CD4-positive, CD25-positive, alpha-beta regulatory T cell (primary cell): ENCODE measurements at places on chromosomes 7 and 10.
A peak's percentile ranks its signal among the peaks of the same experiment; 100 is the strongest.

- no peak for DNase-seq
Observed at GRCh38 chr10:17021656-17022465, 107.8 kb downstream of the CUBN start.

DNA sequence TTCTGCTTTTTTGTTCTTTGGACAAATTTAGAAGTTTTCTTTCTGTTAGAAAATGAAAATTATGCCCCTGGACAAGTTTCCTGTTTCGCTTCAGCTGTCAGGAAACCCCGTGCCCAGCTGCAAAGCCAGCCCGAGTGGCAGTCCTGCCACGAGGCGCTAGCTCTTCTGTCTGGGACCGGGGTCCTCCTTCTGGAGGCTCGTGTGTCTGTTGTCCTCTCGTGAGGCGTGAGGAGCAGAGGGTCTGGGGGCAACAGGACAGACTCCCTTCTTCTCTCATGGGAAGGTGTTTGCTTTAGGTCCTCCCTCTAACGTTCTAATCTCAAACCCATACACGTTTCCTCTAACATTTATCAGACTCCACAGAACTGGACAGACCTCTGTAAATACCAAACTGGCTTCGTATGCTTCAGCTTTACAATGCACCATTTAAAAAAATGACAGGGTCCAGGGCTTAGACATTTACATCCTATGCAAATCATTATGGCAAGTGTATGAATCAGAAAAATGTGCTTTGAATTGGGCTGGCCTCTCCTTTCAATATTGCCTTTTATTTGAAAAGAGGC lies 184.5 kb upstream of the SHH start:
- DNase-seq, result no peak

GRCh38 chr7:29748286-29749099 lies 57.8 kb upstream of the WIPF3 start:
- DNase-seq, result no peak

DNA sequence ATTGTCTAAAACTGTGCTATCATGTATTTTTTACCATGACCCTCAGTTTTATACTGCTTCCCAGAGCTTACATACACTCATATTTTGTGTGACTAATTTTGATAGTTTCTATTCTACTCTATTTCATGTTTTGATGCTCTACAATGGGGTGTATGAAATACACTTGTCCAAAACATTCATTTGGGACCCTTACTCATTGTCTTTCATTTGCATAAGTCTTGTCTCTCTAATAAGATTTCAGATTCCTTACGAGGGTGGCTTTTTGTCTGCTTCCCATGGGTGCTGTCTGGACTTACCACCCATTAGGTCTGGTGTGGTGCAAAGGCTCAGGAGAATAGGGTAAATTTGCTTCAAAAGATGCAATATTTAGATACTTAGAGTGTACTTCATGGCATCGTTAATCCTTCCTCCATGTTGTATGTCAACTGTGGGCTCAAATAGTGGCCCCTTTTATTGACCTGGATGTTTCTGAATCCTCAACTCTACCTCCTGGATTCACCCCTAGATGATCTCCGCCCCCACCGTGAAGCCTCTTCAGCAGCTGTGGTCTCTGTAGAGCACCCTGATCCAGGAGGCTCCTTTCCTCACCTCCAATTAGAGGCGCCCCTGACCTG lies 3.6 kb upstream of the GIMAP5 start:
- no peak for DNase-seq

- DNase-seq, result no peak
Observed at GRCh38 chr7:150735596-150736358, 1.4 kb upstream of the GIMAP5 start.

DNA sequence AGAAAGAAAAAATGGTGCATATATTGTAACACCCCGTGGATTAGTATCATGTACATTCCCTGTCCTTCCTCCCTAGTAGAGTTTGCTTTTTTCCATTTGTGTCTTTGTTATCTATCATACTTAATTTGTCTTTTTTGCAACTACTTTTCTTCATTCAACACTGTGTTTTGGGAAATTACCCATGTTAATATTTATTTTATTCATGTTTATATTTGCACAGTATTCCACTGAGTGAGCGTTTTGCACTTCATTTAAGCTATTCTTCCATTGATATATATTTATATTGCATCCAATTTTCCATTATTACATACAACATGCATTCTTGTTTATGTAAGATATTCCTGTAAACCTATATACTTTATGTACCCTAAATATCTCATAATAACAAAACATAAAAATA lies 57.6 kb upstream of the FAM171A1 start:
- DNase-seq, result no peak

DNA sequence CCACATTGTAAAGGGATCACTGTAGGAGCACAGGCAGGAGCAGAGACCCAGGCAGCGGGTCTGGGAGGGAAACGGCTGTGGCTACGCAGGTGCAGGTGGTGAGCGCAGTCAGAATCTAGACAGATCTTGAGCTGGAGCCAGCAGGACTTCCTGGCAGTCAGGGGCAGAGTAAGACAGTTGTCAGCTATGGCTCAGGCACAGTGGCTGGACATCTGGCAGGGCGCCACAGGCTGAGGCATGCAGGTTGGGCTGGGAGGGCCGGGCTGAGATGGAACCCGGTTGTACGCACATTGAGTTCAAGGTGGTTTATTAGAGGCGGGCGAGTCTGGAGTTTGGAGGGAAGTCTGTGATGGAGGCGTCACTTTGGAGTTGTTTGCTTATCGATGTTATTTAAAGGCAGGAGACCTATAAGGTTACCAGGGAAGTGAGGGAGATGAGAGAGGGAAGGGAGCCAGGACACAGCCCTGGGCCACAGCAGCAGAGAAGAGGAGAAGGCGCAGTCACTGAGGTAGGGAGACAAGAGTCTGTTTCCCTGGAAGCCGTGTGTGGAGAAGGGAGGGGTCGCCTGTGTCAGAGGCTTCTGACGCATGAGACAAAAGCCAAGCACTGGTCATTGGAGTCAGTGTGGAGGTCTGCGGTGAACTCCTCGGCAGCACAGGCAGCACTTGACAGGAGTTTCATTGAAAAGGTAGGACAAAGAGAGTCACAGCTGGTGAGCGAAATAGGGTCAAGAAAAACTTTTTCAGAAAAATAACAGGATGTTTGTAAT lies 73.8 kb downstream of the LANCL2 start:
- no peak for DNase-seq

DNA sequence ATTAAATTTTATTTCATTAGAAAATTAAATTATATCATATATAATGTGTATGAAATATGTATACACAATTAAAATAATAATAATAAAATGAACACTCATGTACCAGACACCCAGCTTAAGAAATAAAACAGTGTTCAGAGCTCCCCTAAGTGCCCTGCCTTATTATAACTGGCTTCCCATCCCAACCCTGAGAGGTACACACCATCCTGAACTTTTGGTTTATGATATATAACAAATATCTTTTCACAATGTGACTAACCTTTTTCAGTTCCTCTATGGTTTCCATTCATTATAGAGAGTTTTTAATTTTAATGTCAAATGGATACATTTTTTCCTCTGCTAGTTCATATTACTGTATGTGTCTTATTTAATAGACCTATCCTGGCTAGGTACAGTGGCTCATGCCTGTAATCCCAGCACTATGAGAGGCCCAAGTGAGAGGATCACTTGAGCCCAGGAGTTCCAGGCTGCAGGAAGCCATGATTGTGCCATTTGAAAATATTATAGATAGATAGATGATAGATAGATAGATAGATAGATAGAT lies 24.0 kb upstream of the STEAP2 start:
- DNase-seq, result no peak

- no peak for DNase-seq
Observed at GRCh38 chr10:87654212-87654611, 5.5 kb upstream of the PAPSS2 start.

- DNase-seq, result peak; percentile 20
Observed at GRCh38 chr7:128863433-128863989, 855 bp downstream of the ATP6V1F start.

GRCh38 chr10:51075873-51076229 lies 1.6 kb downstream of the PRKG1 start:
- no peak for DNase-seq

DNA sequence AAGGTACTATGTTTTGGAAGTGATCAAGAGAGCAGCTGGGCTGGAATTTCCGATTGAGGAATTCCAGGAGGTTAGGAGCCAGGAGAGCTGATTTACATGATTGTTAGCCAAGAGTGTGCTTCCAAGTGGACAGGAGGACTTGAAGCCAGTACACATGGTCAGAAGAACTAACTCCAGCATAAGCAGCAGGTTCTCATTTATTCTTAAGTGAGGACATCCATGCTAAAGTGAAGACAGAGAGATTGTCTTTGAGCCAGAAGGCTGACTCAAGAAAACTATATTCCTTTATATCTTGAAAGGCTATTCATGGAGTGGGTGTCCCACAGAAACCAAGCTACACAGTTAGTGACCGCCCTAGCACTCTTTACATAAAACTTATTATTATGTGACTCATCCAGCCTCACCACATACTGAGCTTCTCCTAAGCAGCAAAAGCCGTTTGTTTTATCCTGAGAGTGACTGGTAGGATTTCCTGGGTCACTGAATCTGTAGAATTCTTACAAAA lies 56.7 kb upstream of the SEMA3A start:
- no peak for DNase-seq

GRCh38 chr10:113226831-113227445 lies 276.9 kb downstream of the TCF7L2 start:
- no peak for DNase-seq

DNA sequence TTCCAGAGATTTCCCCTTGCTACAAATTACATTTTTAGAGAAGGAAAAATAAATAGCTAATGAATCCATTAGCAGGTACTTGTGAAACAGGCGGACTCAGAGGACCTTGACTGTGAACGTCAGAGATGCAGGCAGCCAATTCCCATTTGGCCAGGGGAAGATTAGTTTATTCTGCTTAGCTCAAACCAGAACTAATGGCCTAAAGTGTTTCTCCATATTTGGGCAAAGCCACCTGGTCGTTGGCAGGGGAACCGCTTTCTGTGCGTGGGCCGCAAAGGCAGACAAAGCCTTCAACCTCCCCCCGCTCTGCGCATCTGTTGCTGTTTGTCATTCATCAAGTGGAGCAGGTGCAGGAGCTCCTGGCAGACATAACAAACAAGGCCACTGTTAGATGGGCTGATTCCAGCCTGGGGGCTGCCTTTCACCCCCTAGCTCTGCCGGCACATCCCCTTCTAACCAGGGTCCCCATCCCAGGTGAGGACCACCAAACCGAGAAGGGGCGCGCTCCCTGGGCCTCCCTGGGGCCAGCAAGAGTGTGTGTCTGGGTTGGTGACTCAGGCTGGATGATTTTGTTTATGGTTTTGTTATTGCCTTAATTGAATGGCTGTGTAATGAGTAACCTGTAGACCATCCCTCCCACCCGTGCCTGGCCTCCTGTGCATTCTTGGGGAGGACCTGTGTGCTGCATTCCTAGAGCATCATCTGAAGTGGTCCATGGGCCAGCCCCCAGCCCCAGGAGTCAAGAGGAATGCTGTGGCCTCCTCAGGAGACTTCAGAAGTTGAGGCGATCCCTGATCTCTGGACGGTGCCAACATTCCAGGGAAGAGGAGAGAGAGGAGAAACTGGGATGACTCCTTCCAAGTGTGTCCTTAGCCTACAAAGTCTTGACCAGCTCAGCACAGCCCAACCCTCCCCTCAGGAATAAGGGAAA lies 14.5 kb upstream of the CPA1 start:
- DNase-seq, result peak; percentile 59

- DNase-seq, result no peak
Observed at GRCh38 chr10:87531908-87532622, 27.4 kb downstream of the MINPP1 start.

GRCh38 chr7:154746571-154747360 lies 256.2 kb downstream of the PAXIP1 start:
- no peak for DNase-seq

- DNase-seq, result no peak
Observed at GRCh38 chr7:2079332-2080059, 153.2 kb downstream of the MAD1L1 start.

DNA sequence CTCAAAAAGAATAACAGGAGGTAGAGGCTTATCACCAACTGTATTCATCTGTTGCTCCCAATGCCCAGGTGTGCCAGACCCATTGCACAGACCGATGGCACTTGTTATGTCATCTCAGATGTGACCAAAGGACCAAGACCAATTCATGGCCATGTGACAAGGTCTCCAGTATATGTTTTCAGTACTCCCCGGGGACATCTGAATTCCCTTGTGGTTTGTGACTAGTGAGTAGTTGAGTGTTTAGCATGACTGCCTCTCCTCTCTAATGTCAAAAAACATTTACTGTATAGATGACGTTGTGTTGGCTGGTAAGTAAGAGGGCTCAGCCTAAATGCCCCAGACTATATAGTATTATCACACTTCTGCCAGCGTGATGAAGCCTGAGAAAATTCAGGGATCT lies 202.1 kb upstream of the SMIM30 start:
- DNase-seq, result no peak

GRCh38 chr7:99086944-99087343 lies 57.0 kb downstream of the SMURF1 start:
- DNase-seq, result no peak

DNA sequence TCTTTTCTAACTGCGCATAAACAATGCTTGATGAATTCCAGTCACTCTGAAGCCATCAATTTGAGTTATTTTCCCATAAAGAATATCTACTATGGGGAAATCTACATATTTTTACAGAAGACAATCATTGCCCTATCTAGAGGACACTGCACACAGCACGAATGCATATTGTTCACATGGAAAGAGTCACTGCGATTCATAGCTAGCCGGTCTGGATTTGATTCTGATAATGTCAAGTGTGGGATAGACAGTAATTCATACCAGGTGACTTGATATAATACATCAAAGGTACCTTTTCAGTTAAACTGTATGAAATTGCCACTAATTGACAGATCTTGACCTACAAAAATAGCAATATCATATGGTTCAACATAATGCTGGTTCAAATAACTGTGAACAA lies 255.7 kb downstream of the THSD7A start:
- DNase-seq, result no peak

DNA sequence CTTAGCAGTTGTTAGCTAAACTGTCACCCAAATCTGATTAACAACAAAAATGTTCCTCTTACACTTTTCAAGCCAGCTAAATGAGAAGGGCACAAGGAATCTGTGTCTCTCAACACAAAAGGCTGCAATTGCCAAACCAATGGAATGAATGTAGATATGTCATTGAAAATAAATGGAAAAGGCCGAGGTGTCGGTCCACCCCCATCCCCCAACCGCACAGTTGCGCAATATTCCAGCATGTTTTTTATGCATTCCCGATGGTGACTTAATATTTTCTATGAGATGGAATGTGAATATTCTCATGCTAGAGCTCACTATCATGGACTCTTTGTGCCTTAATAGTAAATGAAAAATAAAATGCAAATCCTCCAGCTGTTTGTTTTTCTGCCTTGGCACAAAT lies 181.6 kb upstream of the LRGUK start:
- no peak for DNase-seq

DNA sequence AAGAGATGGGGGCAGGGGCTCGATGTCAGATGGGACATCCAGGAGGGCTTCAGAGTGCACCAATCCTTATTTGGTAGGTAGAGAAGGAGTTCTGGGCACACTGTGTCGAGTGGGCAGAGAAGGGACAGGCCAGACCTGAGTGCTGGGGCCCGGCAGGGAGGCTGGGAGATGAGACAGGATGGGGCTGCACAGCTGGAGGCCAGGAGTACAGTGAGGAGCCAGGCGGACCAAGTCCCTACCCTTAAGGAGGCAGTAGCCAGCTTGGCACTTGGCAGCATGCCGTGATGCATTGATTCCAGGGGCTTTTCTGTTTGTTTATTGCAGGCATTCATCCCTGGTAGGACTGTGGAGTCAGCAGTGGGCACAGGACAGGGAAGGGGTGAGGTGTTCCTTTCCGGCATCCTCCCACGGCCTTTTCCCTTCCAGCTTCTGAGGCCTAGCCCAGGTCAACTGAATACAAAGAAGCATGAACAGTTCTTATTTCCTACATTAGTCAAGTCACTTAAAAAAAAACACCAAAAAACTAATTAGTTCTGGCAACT lies 168.8 kb upstream of the CDCA7L start:
- no peak for DNase-seq
